ENCODE measurements at places on chromosomes 6 and 20. TPM values are rescaled to one million over a fixed set of nuclear protein-coding genes. Genes with fewer than 3 reads are reported as not detected.

BPIFB1 gene
- not detected for total RNA-seq

ETV7 gene
- 0.45 TPM for total RNA-seq

NR2E1 gene
- not detected for total RNA-seq

GGTLC1 gene
- not detected for total RNA-seq

PAK5 gene
- 0.42 TPM for total RNA-seq

GRM1 gene
- 0.16 TPM for total RNA-seq

IYD gene
- not detected for total RNA-seq

MOCS1 gene
- 4.1 TPM for total RNA-seq

DEF6 gene
- total RNA-seq, result 9.3 TPM

PXDC1 gene
- total RNA-seq, result 33.8 TPM

PPIL6 gene
- 4.8 TPM for total RNA-seq

NCR2 gene
- total RNA-seq, result not detected

GRCh38 chr20:830011-830521, 3.4 kb upstream of the FAM110A start:
- no peak for DNase-seq

DNA sequence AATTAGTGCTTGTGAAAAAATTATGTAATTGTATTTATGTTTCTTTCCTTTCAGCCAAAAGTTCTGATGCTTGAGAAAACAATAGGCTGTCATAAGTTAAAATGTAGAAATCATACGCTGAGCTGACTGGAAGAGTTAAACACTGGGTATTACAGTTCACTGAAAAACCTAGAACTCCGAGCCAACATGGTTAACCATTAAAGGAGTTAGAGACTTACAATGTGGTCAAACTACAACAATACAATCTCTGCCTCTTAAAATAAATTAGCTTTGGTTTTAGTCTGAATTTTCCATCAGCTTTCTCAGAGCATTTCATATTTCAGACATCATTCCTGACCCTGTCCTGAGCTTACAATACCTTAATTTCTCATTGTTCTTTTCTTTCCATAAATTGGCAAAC, 91.0 kb downstream of the COL12A1 start:
- DNase-seq, result no peak

GRCh38 chr20:61742097-61742825, 323.4 kb downstream of the TAF4 start:
- no peak for DNase-seq

DNA sequence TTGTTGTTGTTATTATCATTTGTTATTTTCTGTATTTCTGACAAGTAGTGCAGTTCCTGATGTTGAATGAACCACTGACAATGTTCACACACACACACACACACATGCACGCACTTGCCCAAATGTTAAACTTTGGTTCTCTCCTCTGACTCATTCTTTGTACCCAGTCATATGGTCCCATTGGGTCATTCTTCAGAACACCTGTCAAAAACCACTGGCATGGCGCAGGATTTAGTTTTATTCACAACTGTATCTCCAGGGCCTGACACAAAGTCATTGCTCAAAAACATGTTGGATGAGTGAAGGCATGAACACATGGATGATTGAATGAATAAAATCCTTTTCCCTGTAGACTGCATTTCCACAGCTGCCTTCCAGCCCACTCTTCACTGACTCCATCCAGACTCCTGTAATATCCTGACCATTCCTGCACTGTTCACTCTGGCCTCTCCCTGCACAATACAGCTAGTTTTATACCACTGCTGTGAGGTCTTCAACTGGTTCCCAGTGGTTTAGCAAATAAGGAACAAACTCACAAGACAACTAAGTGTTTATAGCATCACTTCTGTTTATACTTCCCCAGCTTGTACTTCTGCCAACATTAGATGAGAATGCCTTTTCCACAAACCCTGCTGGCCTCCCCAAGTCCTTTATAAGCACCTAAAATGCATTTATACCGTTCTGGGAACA, 6.9 kb upstream of the CST11 start:
- no peak for DNase-seq

DNA sequence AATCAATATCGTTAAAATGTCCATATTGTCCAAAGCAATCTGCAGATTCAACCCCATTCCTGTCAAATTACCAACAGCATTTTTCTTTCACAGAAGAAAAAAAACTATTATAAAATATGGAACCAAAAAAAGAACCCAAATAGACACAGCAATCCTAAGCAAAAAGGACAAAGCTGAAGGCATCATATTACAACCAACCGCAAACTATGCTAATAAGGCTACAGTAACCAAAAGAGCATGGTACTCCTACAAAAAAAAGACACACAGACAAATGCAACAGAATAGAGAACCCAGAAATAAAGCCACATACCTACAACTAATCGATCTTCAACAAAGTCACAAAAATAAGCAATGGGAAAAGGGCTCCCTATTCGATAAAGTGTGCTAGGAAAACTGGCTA, 49.2 kb downstream of the RNGTT start:
- no peak for DNase-seq

- no peak for DNase-seq
Measured at GRCh38 chr6:19525673-19526072, 311.5 kb upstream of the ID4 start.

DNA sequence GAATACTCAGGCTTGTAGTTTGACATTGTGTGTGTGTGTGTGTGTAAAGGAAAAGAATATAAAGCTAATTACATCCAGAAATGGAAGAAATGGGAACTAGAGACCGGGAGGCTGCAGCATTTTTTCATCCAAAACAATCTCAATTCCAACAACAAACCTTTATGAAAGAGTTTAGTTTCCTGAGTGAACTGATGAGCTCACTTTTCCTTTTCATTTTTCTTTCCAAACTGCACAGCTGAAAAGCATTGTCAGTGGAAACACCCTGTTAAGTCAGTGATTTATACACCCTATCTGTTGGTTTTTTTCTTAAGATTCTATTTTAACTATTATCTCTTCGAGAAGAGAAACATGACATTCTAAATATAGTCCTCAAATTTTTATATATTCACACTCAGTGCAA, 130.9 kb downstream of the RFPL4B start:
- DNase-seq, result no peak

DNA sequence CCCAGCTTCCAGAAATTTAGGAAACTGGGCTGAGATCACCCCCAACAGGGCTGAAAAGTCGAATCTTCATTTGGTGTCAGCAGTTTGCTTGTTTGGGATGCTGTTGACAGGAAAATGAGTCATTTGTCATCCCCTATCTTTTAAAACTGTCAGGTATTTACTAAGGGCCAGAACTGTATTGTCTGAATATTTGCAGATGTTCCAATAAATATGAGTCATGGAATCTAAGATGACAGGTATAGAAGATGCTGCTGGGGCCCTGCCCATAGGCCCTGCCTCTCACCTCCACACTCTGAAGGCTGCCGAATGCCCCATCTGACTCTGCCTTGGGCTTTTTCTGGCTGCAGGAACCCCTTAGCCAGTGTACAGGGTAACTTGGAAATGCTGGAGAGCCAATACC, 3.9 kb downstream of the ETV7 start:
- DNase-seq, result no peak

- DNase-seq, result no peak
Measured at GRCh38 chr20:3128275-3128984, 31.2 kb downstream of the FASTKD5 start.

DNA sequence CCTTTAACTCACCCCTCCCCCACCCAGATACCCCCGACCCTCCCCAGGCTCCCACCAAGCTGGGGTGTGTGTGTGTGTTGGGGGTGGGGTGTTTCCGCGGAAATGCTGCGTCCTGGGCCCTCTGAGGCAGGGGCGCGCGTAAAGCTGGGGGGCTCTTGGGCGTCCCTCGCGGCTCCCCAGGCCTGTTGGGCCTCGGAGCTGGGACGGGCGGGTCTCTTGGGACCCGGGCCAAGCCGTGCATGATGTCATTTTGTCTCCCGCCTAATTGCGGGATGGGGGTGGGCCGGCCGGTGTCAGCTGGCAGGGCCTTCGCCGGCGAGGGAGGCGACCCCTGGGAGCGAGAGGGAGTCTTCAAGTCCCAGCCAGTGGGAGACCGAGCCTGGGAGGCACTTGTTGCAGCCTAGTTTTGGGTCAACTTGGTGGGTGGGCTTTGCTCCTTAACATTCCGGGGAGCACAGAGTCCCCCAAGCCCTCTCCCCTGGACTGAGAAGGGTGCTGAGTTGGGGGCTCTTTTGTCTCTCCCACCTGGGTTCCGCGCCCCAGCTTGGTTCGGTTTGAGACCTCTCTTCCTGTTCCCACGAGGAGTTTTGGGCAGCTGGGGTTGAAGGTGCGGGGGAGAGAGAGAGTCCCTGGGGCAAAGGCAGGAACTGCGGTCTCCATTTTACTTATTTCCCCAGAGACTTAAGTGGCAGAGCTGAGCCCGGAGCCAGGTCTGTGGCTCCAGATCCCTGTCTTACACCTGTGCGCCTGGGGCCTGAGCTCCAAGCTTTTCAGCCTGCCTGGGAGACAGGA, 623 bp downstream of the MYBL2 start:
- no peak for DNase-seq

DNA sequence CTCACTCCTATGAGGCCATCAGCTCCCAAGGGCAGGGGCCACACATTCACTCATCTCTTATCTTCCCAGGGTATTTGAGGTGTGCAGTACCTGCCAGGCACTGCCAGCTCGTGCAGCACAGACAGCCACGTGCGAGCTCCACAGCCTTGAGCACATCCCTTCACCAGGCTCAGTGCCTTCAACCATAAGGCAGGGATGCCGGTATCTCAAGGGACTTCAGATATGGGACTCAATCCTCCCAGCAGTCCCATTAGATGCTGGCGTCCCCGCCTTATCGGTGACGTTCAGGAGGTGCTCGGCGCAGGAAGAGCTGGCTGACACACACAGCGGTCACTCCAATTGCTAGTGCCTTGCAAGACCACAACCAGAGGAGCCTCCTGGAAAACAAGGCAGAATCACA, 47.0 kb downstream of the EZR start:
- DNase-seq, result no peak

- DNase-seq, result no peak
Measured at GRCh38 chr6:139625998-139626975, 251.8 kb upstream of the CITED2 start.

- DNase-seq, result no peak
Measured at GRCh38 chr6:506508-506907, 115.0 kb downstream of the IRF4 start.

DNA sequence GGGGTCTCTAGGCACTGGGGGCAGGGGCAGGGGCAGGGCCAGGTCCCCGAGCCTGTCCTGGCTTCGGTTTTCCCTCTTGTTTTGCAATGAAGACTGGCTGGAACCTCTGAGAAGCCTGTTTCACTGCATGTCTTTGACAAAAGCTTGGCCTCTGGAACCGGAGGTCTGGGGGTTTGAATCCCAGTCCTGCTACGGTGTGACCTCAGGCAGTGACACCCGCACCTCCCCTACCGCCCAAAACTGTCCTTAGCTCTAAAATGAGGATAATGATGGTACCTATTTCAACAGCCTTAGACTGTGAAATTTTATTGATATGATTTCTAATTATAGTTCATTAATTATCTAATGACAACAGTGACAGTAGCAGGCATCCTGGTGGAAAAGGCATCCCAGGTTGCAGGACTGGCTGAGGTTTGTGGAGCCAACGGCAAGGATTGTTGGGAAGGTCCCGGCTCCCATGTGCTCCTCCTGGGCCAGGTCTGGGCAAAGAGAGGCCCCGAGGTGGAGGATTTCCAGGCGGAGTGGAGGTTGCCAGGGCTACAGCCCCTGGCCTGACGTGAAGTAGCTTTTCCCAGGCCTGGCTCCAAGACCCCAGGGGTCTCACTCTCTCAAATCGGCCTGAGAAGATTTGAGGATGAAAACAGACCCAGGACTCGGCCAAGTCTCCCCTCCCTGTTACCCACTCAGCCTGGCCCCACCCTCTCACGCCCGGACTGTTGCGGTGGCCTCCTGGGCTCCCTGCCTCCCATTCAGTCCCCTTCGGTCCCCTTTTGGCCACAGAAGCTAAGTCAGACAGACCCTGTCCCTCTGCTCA, 57.9 kb downstream of the SNAI1 start:
- no peak for DNase-seq

DNA sequence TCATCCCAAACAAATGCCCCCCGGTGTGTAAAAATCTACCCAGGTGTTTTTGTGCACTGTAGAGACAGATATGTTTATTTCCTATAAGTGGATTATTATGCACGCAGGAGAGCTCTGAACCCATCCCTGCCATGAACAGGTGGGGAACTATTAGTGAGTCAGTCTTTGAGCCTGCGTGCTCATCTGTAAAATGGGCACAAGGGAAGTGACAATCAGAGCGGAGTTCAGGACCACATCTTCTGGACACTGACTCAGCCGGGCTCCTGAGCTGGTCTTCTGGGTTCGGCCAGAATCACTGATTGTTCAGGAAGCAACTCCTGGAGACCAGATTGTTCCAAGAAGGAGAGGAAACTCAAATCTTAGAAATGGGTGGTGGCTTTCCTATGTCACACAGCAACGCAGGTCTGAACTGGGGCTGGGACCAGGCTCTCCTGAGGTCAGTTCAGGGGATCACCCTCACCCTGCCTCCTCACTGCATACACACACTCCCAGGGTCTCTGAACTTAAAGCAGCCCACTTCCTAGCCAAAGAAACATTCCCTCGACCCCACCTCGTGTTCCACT, 27.3 kb upstream of the TGM2 start:
- DNase-seq, result no peak

DNA sequence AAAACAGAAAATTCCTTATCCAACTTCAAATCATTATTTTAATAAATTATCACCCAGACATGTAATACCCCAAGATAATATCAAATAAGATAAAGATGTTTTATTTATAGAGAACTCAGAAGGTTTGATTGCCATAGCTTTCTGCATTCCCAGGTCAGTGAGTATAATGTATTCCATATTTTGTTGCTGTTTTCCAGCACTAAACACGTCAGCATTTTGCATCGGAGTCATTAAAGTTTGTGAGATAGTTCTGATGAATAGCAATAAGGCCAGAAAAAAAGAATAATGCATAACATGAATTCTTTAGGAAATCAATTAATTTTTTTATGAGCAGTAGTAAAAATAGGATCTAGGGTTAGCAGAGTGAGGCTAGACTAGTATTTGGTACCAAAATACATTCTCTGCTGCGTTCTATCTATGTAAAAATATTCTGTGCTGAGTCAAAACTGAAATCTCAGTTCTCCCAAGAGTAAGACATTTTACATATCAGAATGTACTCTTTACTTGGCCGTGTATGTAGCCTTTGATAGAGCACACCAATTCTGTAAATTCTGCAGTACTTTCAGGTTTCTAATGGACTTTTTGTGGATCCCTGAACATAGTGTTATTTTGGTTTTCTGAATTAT, 269.9 kb upstream of the AGPAT4 start:
- DNase-seq, result no peak

DNA sequence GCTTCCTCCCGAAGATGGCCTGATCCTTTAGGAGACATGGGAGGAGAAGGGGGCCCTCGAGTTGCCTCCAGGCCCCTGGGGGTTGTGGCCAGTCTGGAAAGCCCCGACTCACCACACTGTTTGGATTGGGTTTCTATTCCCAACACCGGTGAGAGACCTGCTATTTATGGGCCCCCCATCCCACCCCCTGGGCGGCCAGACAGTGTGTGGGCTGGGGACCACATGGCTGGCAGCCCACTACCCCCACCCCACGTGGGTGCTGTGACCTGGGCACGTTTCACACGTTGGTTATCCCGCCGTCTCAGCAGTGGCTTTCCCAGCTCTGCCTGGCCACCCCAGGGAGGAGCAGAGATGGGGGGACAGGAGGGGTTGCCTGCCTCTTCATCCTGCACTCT, 116.1 kb downstream of the VEGFA start:
- DNase-seq, result no peak

- no peak for DNase-seq
Measured at GRCh38 chr6:138736640-138737039, 36.9 kb upstream of the CCDC28A start.
